ENCODE measurements at places on chromosomes 1 and 21.
A peak's percentile ranks its signal among the peaks of the same experiment; 100 is the strongest.

DNA sequence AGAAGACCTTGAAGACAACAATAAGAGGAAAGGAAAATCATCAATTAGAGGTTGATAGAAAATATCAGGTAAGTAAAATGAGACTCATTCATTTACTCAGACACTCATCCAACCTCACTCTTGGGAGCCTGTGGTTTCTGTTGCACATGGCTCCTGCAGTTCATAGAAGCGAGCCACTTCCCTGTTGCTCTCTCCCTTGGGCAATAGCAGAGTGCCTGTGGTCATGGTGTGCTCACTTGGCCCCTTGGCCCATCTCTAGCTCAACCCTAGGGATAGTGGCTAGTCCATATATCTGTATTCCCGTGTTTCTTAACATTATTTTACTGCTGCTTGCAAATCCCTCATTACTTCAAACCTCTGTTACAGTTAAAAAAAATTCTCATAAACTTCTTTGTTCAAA lies 368.6 kb downstream of the PTPRC start:
- DNase-seq = no peak

DNA sequence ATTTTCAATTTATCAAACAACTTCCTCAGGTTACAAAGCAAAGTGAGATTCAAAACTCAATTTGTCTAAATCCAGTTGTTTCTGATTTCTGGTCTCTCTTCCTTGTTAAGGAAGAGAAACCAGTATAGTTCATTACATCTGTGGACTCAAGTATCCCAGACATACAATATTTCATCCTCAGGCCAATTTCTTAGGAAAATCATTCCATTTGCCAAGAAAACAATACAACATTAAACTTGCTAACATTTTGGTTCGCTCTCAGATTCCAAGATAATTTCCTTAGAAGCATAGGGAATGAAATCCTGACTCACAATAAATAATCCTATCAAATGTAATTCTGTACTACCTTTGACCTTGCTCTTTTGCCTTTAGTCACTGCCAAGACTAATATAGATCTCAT lies 11.2 kb upstream of the TTLL7 start:
- no peak for DNase-seq

GRCh38 chr1:86795316-86795715 lies 90.9 kb downstream of the SH3GLB1 start:
- DNase-seq = no peak

DNA sequence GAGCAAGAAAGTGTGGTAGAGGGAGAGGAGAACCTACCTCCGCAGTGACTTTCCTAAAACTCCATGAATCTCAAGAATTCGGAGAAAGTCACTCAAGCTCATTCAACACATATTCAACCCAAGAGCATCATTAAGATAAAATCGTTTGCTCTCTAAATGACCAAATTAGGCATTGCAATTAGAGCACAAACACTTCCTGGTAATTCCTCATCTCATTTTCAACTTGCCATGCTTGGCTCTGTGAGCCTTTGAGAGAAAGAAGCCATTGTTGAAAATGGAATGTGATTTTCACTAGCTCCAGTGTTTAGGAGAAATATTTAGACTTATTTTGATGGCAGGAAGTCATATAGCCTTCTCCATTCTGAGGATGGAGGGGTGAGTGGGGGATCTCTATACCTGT lies 52.5 kb downstream of the KAZN start:
- no peak for DNase-seq

DNA sequence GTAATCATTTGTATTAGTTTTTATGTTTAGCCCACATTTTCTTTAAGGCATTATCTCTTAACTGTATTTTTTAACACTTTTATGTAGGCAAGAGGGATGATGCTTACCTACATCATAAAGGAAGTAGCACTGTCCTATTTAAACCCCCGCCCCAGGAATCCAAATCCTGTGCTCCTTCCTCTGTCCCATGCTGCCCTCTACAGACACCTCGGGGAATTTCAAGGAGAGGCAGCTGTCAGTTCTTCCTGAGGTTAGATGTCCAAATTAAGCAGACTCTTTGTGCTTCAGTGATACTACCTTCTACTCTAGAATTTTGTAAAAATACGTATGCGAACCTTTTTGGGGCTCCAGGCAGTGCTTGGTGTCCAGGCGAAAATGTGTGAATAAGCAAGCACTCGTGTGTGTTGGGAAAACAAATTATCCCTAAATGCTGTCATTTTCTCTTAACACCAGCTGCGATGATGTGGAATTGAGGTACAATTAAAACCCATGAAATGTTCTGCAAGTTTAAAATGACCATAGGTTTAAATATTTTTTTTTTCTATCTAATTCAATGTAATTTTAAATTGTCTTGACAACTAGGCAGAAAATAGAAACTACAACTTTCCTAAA lies 19.2 kb downstream of the CRCT1 start:
- peak; percentile 38 for DNase-seq

DNA sequence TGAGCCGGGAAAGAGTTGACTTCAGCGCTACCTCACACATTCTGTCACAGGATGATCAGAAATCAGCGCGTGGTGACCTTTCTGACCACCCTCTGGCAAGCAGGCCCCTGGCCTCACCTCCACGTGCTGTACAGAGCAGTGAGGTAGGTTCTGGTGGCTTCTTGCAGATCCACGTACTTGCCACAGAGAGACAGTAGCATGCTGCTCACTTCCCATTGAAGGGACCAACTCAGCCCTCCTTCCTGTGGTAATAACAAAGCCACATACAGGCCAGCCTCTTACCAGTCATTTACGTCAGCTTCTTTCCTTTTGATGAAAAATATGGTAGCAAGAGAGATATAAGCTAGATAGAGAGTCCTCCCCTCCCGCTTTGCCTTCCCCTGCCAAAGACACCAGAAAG lies 200.7 kb downstream of the CHRM3 start:
- no peak for DNase-seq

- DNase-seq = no peak
Measured at GRCh38 chr1:225449261-225449660, 21.4 kb upstream of the LBR start.

DNA sequence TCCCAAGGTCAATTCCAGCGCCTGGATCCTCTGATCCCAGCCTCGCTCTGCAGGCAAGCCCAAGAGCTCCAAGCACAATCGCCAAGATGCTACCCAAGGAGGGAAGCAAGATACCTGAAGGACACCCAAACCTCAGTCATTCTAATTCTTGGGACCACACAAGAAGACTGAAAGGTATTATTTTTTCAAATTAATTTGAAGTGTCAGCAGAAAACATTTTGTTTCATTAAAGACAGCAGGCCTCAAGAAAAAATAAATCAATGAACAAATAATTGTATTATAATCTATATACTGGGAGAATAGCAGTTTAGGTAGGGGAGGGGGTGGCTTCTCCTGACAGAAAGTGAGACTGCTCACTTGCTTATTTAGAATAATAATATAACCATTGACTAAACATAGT lies 347.8 kb downstream of the HHAT start:
- no peak for DNase-seq

DNA sequence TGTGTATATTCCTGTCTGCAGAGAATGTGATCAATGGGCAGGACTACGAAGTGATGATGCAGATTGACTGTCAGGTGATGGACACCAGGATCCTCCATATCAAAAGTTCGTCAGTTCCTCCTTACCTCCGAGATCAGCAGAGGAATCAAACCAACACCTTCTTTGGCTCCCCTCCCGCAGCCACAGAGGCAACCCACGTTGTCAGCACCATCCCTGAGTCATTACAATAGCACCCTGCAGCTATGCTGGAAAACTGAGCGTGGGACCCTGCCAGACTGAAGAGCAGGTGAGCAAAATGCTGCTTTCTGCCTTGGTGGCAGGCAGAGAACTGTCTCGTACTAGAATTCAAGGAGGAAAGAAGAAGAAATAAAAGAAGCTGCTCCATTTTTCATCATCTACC lies 65.2 kb downstream of the OLFML2B start:
- no peak for DNase-seq

- DNase-seq = peak; percentile 87
Measured at GRCh38 chr1:31762726-31763670, 1.1 kb downstream of the ADGRB2 start.

Measured in NCI-H345 (cell line).